Activated CD8-positive, alpha-beta memory T cell treated with anti-CD3 and anti-CD28 coated beads, Interleukin-2, amount 10 ng/mL, durations not matched to agents 7 days and 5 days (primary cell): ENCODE measurements at places on chromosomes 6 and 20. TPM values are rescaled to one million over a fixed set of nuclear protein-coding genes. Genes with fewer than 3 reads are reported as not detected.
A peak's percentile ranks its signal among the peaks of the same experiment; 100 is the strongest.

DNA sequence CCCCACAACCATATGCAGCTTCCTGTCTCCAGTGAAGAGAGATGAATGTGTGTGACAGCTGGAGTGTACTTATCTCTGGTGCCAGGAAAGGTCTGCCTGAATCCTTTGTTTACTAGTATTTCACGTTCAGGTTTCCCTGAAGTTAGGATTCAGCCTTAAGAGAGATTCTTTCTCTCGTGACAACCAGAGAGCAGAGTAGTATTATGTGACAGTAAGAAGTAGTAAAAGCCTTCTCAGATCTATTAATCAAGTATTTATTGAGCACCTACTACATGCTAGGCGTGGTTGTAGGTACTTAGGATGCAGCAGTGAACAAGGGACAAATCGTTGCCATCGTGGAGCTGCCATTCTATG lies 949 bp downstream of the KIFC1 start:
- peak overlapping the region; percentile 99 for H3K4me3 ChIP-seq
- no peaks in the 10 kb centered on the region for H3K27me3 ChIP-seq
- H3K36me3 ChIP-seq = peaks cover 32% of the 10 kb centered on the region
- peaks cover 46% of the 10 kb centered on the region for H3K4me1 ChIP-seq

- peaks cover 22% of the 10 kb centered on the region for H3K4me1 ChIP-seq
- no peaks in the 10 kb centered on the region for H3K36me3 ChIP-seq
- peak overlapping the region; percentile 31 for H3K27ac ChIP-seq
- H3K4me3 ChIP-seq = peak overlapping the region; percentile 18
These were observed 757 bp downstream of the RAET1E start for GRCh38 chr6:149897015-149897697.

GRCh38 chr20:35883778-35884540 lies 70.3 kb downstream of the SCAND1 start:
- H3K27ac ChIP-seq = no peak overlapping the region
- DNase-seq = peak; percentile 75
- H3K4me3 ChIP-seq = no peak overlapping the region
- H3K36me3 ChIP-seq = peaks cover 4% of the 10 kb centered on the region
- no peaks in the 10 kb centered on the region for H3K27me3 ChIP-seq
- H3K4me1 ChIP-seq = peaks cover 8% of the 10 kb centered on the region

- H3K27me3 ChIP-seq = no peaks in the 10 kb centered on the region
- H3K4me3 ChIP-seq = no peak overlapping the region
- peak overlapping the region; percentile 36 for H3K27ac ChIP-seq
- DNase-seq = no peak
These were observed 36.7 kb upstream of the ASXL1 start for GRCh38 chr20:32321390-32321789.

DNA sequence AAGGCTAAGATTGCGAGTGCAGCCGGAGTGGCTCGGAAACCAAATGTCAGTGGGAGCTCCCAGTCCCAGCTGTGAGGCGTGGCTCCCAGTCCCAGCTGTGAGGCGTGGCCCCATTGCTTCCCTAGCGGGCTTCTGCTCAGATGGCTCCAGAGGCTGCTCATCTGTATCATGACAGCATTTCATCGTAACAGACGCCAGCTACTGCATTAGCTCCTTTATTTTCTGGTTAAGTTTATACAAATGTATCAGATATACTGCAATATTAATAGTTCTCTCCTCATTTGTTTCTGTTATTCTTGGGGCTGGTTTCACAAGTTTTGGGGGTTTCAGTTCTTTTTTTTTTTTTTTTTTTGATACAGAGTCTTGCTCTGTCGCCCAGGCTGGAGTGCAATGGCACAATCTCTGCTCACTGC lies 34.7 kb upstream of the TBXT start:
- H3K4me3 ChIP-seq = no peak overlapping the region
- no peak overlapping the region for H3K27ac ChIP-seq
- H3K36me3 ChIP-seq = no peaks in the 10 kb centered on the region
- peaks cover 11% of the 10 kb centered on the region for H3K27me3 ChIP-seq
- H3K4me1 ChIP-seq = no peaks in the 10 kb centered on the region

GRCh38 chr6:53984163-53984562 lies 127.1 kb upstream of the MLIP start:
- no peak for DNase-seq
- H3K4me1 ChIP-seq = no peaks in the 10 kb centered on the region
- no peak overlapping the region for H3K4me3 ChIP-seq
- no peaks in the 10 kb centered on the region for H3K36me3 ChIP-seq
- peaks cover 10% of the 10 kb centered on the region for H3K27me3 ChIP-seq

EEF1E1 gene
- 32.1 TPM for total RNA-seq

CYP39A1 gene
- total RNA-seq = not detected

- DNase-seq = no peak
- H3K27ac ChIP-seq = no peak overlapping the region
- H3K27me3 ChIP-seq = no peaks in the 10 kb centered on the region
- H3K4me1 ChIP-seq = peaks cover 2% of the 10 kb centered on the region
- H3K4me3 ChIP-seq = no peak overlapping the region
These were observed 9.0 kb downstream of the RRBP1 start for GRCh38 chr20:17673084-17673483.

ADGB gene
- not detected for total RNA-seq

DNA sequence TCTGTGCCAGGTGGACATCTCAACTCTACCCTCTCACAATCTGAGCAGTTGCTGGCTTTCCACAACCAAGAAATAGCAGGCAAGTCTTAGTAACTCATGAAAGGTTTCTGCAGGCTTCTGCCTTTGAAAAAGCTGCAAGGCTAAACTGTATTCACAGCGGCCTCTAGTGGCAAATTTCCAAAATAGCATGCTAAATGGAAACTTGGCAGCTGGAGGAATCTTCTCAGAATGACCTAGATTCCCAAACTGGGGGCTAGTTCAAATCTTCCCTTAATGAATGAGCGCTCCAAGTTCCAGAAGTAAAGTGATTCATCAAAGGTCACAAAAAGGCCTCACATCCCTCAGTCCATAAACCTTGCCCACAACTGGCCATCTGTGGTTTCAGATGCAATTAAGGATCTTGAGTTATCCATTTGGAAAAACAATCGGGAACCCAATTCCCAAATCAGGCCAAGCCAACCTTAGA lies 11.9 kb upstream of the CPNE5 start:
- H3K27me3 ChIP-seq = no peaks in the 10 kb centered on the region
- peaks cover 4% of the 10 kb centered on the region for H3K4me1 ChIP-seq
- peaks cover 22% of the 10 kb centered on the region for H3K36me3 ChIP-seq
- H3K27ac ChIP-seq = no peak overlapping the region

DDO gene
- total RNA-seq = not detected

DNA sequence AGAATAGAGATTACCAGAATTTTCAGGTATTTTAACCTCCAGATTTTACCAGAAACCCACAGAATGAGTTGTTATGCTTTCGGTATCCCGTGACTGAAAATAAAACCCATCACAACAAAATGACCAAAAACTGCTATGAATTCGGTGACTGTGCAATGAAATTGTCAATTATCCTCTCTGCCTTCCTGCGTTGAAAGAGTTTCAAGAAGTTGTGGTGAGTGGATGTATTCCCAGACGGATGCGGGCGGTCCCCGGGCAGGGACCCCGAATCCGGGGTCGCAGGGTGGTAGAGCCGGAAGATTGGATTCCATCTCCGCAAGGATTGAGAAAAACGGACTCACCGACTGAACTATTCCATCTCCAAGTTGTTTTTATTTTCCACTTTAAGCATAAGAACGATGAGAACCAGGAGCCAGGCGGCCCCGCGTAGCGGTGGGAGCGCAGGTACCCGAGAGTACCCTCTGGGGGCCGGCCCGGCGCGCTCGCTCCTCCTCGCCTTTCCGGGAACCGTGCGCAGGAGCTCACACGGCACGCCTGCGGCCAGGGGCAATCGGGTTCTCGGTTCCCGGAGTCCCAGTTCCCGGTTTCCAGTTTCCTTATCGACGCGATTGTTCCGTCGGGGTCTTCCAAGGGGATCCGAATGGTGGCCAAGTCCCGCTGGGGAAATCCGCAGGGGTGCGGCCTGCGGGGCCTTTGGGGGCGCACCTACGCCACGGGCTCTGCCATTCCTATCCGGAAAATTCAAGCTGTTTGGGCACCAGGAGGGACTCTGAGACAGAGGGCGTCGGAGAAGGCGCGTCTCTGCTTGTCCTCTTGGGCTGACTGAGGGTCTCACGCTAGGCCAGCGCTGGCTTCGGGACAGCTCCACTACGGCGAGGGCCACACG lies 104.9 kb upstream of the PRDM1 start:
- H3K4me1 ChIP-seq = peaks cover 81% of the 10 kb centered on the region
- no peaks in the 10 kb centered on the region for H3K27me3 ChIP-seq
- DNase-seq = peak; percentile 78
- peaks cover 58% of the 10 kb centered on the region for H3K36me3 ChIP-seq
- H3K4me3 ChIP-seq = peak overlapping the region; percentile 95

MDC1 gene
- total RNA-seq = 83.9 TPM

DNA sequence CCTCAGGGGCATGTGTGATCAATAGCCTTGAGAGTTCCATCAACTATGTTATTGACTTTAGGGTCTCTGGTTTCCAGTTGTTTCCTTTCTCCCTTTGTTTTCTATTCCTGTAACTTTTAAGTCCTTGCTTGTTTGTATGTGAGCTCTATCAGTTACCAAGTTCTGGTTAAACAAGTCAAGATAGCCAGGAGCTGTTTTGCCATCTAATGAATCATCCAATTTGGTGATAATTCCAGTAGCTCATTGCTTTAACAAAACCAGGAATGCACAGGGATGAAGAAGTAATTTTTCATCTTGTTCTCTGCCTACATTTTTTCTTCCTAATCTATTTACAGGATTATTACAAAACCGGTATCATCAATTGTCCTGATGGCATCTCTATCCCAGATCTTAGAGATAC lies 36.5 kb downstream of the KCTD20 start:
- no peak for DNase-seq
- peaks cover 8% of the 10 kb centered on the region for H3K4me1 ChIP-seq
- H3K4me3 ChIP-seq = no peak overlapping the region
- no peaks in the 10 kb centered on the region for H3K27me3 ChIP-seq
- no peak overlapping the region for H3K27ac ChIP-seq

GRCh38 chr6:13664703-13665352 lies 46.8 kb downstream of the RANBP9 start:
- H3K36me3 ChIP-seq = peaks cover 29% of the 10 kb centered on the region
- no peak overlapping the region for H3K27ac ChIP-seq
- H3K4me1 ChIP-seq = peaks cover 74% of the 10 kb centered on the region
- no peaks in the 10 kb centered on the region for H3K27me3 ChIP-seq

DNA sequence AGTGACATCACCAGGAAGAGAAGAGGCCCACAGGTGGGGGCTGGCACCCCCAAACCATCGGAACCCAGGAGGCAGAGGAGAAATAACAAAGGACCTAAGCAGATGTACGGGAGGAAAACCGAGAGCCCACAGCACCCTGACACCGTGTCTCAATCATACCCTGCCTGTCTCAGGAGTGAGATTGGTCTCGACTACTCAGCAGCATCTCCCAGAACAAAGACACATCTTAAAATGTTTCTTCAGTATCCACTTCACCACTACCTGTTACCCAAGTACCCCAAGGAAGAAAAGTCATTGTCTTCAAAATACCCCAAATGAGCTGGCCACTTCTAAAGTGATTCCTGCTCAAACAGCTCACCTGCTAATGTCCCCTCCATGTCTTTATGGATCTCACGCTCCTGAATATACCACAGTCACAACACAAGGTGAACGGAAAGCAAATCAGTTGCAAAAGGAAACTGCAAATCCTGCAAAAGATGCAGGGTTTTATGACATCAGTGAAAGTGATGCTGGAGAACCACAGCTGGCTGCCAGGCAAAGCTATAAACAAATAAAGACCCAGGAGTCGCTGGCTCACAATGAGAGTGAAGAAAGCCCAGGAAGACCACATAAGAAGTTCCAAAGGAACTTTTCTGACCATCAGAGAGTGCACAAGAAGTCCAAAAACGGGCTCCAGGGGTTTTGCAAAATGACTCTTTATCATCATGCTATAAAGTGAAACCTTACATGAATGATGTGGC lies 44.1 kb downstream of the PREX1 start:
- H3K4me3 ChIP-seq = no peak overlapping the region
- DNase-seq = peak; percentile 70
- no peaks in the 10 kb centered on the region for H3K27me3 ChIP-seq
- peaks cover 34% of the 10 kb centered on the region for H3K36me3 ChIP-seq

PLN gene
- not detected for total RNA-seq

DNA sequence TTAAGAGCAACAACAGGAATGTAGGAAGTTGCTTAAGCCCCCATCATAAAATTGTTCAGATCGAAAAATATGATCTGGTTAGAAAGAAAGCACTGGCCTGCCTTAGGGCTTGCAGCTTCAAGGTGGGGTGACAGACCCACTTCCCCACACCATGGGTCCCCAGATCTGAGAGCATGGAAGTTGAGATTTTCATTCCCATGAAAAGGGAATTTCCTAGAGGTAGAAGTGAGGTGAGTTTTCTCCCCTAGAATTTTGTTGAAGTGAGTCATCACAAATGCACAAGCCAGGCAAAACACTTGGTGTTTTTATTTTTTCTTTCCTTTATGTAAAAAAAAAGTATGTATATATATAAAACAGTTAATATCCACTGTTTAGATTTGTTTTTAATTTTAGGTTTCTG lies 213.6 kb upstream of the SUPT3H start:
- H3K4me3 ChIP-seq = no peak overlapping the region
- peaks cover 81% of the 10 kb centered on the region for H3K4me1 ChIP-seq
- peaks cover 1% of the 10 kb centered on the region for H3K36me3 ChIP-seq
- DNase-seq = no peak

GRCh38 chr20:62573817-62574216 lies 68.5 kb upstream of the SLCO4A1 start:
- no peak overlapping the region for H3K4me3 ChIP-seq
- H3K4me1 ChIP-seq = peaks cover 2% of the 10 kb centered on the region

OR2H2 gene
- not detected for total RNA-seq

- no peaks in the 10 kb centered on the region for H3K27me3 ChIP-seq
These were observed 32.8 kb downstream of the GFOD1 start for GRCh38 chr6:13454286-13455221.

CTSA gene
- 69.6 TPM for total RNA-seq

DNA sequence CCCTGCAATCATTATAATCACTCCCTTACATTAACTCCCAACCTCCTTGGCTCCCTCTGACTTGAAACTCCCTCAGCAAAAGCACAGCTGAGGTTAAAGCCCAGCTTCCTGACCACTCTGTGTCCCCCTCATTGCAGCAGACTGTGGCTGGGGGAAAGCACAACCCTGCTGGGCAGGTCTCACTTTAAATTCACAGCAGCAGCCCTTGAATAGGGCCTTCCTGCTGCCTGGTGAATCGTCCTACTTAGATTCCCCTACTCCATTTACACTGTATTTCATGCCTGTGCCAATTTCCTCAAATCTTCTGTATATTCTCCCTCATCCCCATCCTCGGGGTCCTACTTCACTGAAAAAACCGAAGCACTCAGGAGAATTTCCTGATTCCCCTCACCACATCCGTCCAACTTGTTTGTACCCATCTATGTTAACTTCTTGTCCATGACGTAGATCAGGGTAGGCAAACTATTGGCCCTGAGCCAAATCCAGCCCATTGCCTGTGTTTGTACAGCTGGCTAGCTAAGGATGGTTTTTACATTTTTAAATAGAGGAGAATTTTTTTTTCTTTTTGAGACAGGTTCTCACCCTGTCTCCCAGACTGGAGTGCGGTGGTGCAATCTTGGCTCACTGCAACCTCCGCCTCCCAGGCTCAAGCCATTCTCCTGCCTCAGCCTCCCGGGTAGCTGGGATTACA lies 31.5 kb upstream of the GCM1 start:
- H3K27me3 ChIP-seq = no peaks in the 10 kb centered on the region
- H3K4me1 ChIP-seq = peaks cover 5% of the 10 kb centered on the region
- no peaks in the 10 kb centered on the region for H3K36me3 ChIP-seq
- no peak for DNase-seq
- H3K27ac ChIP-seq = peak overlapping the region; percentile 47

- no peak overlapping the region for H3K4me3 ChIP-seq
- no peaks in the 10 kb centered on the region for H3K36me3 ChIP-seq
- DNase-seq = no peak
These were observed 291.1 kb upstream of the FOXQ1 start for GRCh38 chr6:1020837-1021236.

CALHM6 gene
- total RNA-seq = 3.8 TPM

- peak; percentile 53 for DNase-seq
- no peak overlapping the region for H3K27ac ChIP-seq
- no peaks in the 10 kb centered on the region for H3K36me3 ChIP-seq
- no peak overlapping the region for H3K4me3 ChIP-seq
These were observed 187.5 kb upstream of the PDE10A start for GRCh38 chr6:165850434-165851019.
